Activated CD8-positive, alpha-beta T cell treated with anti-CD3 and anti-CD28 coated beads, Interleukin-2, amount 10 ng/mL, durations not matched to agents 7 days and 5 days (primary cell): ENCODE measurements at places on chromosomes 13 and 19. TPM values are rescaled to one million over a fixed set of nuclear protein-coding genes. Genes with fewer than 3 reads are reported as not detected.

- peak; percentile 89 for DNase-seq
Measured at GRCh38 chr19:14418856-14419105, 360 bp downstream of the DDX39A start.

The CALR3 gene
- total RNA-seq, result not detected

GRCh38 chr13:37602733-37603381, 4.3 kb upstream of the POSTN start:
- no peak for DNase-seq

GRCh38 chr13:97752961-97753668, 200.4 kb upstream of the IPO5 start:
- no peak for DNase-seq

GRCh38 chr13:68834375-68834774, 1273.3 kb upstream of the ATXN8OS start:
- no peak for DNase-seq

- no peak for DNase-seq
Measured at GRCh38 chr19:10740798-10741197, 22.9 kb downstream of the DNM2 start.

- DNase-seq, result peak; percentile 85
Measured at GRCh38 chr13:76991432-76991795, 467 bp upstream of the CLN5 start.

GRCh38 chr19:29771708-29772414, 39.9 kb upstream of the CCNE1 start:
- peak; percentile 31 for DNase-seq

The CEBPA gene
- 0.11 TPM for total RNA-seq

The CYP2F1 gene
- not detected for total RNA-seq

DNA sequence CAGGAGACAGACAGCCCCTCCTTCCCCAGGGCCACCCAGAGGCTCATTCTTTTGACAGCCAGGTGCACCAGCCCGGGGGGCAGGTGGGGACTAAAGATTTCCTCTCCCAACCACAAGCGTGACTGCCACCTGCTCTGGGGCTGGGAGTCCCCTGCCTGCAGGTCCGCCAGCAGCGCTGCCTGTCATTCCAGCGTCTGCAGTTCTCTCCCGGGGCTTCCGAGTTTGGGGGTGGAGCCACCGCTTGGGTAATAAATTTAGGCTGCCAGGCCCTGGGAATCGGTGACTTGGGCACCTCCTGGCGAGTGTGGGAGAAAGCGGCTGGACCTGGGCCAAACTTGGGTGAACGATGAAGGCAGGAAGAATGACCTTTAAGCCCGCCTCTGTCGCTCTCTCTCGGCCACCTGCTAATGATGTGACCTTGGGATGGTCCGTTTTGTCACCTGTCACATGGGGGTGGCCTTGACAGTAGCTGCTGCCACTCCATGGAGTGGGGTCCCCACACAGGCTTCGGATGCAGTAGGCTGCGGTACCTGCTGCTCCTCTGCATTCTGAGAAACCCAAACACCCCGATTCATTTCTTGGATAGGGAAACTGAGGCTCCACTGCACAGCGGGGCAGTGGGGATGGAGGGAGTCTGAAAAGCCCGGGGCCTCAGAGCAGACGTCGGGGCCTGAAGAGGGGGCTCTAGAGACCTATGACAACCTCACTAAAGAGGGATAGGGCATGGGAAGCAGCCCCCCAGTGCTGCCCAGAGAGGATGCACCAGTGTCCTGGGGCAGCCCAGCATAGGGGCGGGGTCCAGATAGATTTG, 12.8 kb downstream of the FUT6 start:
- DNase-seq, result no peak

GRCh38 chr19:11921852-11922495, 2.9 kb upstream of the ZNF700 start:
- DNase-seq, result no peak

- DNase-seq, result no peak
Measured at GRCh38 chr13:97302611-97303010, 80.5 kb downstream of the MBNL2 start.

DNA sequence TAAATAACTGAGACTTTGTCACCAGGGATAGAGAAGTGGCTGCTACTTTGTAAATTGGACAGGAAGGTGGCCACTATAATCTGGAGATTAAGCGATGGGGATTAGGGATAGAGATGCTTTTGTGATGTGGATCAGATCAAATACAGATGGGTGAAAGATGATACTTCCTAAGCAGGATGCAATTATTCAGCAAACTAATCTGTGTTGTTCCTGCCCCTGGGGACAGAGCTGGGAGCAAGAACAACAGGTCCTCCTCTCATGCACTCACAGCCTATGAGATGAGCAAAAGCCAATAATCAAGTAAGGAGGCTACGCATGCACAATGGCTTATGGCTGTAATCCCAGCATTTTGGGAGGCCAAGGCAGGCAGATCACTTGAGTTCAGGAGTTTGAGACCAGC, 4.6 kb downstream of the RGL3 start:
- DNase-seq, result no peak

The TJP3 gene
- total RNA-seq, result 1.3 TPM

DNA sequence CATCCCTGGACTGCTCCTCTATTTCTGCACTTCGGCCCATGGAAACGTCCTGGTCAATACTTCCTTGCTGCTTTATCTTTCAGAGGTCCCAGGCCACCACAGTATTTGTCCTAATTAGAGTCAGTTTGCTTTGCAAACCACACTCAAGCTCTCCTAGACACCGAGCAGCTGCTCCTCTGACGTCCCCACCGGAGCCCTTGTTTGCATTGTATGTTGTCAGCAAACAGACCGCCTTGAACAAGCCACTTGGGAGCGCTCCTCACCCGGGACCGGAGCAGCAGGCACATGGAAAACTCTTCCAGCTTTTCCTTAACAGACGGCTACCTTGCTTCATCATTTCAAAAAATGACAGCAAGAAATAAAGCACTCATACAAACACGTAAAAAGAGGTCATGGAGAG, 51.5 kb upstream of the GTF3A start:
- no peak for DNase-seq
